Left lung (tissue), 14 donors: ENCODE measurements at places on chromosomes 6 and 20. TPM values are rescaled to one million over a fixed set of nuclear protein-coding genes. Genes with fewer than 3 reads are reported as not detected.

GRCh38 chr6:16684195-16684689 lies 77.0 kb downstream of the ATXN1 start:
- DNase-seq = peak; percentile 71

The CLVS2 gene
- 0.17 TPM for polyA plus RNA-seq

DNA sequence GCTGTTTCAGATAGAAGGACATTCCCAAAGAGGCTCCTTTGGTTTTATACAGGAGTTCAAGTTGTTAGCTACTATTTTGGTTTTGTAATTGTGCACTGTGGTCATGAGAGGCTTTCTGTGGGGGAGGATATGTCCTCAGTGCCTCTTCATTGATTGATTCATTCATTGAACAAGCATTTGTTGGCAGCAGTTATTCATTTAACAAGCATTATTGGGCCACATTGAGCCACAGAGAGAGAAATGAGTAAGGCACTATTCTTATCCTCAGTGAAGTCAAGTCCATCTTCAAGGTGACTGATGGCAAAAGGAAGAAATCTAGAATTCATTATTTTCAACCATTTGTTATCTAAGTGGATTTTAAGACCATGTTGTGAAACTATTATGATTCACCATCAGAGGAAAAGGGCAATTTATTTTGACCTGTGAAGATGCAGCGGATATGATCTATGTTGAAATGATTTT lies 697.2 kb upstream of the CITED2 start:
- DNase-seq = no peak

- DNase-seq = no peak
These were observed 792 bp upstream of the MICA start for GRCh38 chr6:31402324-31403282.

DNA sequence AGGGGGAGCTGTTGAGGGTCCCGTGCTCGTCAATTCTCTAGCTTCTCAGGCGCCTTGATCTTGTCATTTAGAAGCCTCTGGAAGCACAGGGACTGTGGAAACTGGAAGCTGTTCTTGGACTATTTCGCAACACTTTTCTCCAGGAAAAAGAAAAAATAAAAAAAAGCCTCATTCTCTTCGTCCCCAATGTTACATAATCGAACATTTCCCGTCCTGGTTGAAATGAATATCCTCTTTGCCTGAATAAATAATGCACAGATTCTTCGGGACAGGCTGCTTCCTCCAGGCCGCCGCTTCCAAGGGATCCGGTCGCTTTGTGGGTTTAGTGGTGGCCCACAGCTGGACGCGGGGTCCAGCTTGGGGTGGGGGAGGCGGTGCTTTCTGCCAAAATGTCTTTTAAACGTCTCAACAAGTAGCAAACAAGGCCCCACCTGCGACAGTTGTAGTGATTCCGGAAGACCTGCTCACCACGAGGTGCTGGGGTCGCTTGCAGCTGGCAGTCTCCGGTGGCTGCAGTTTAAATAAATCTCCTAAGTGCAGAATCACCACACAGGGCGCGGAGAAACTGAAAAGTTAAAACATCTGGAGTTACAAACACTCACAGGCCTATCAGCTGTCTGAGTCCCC lies 125.9 kb upstream of the ESR1 start:
- no peak for DNase-seq

DNA sequence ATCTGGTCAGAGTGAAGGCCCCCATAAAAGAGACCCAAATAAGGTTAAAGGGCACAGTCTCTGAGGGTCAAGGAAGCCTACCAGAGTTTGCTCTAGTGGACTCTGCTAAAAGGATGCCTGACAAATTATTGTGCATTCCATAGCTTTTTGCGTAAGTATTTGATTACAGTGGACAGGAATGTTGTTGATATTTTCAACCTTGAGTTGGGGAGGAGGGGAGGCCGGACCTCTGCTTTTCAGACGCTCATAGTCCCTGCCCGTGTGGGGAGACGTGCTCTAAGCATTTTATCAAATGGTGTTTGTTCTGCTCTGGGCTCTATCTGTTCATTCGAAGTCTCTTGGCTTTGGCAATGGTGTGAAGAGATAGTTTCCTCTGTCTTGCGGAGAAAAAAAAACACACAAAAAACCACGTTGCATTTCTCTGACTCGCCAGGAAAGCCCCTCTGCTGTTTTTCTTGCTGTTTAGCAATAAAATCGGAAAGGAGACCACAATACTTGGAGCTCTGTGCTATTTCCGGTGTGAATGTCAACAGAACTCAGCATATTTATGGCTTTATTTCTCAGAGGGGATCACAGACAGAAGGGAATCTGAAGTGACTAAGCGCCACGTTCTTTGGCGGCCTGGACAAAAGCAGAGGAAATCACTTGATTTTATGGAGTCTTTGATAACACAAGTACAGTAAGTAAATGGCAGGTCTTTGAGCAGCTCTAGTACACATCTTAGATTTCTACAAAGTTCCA lies 159.8 kb downstream of the ZFP64 start:
- peak; percentile 73 for DNase-seq

GRCh38 chr6:161639772-161640171 lies 365.9 kb upstream of the AGPAT4 start:
- DNase-seq = no peak

- DNase-seq = no peak
These were observed 55.9 kb upstream of the STX16 start for GRCh38 chr20:58595167-58595566.

GRCh38 chr6:109743739-109744138 lies 52.6 kb downstream of the FIG4 start:
- no peak for DNase-seq

- no peak for DNase-seq
These were observed 380.7 kb upstream of the CITED2 start for GRCh38 chr6:139754898-139755775.

The SDC4 gene
- polyA plus RNA-seq = 201 TPM

DNA sequence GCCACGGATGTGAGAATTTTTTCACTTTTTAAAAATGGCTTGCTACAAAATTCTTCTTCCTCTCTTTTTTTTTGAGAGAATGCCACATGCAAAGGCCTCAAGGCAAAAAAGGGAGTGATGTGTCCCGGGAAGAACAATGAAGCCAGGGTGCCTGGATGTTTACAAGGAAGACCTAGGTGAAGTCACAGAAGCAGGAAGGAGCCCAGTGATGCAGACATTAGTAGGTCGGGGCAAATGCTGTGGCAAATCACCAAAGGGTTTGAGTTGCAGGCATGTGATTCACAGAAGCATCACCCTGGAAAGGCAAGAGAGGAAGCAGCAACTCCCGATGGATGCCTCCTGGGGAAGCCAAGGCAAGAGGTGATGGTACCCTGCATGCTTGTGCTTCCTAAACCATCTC lies 46.8 kb downstream of the FARS2 start:
- no peak for DNase-seq

DNA sequence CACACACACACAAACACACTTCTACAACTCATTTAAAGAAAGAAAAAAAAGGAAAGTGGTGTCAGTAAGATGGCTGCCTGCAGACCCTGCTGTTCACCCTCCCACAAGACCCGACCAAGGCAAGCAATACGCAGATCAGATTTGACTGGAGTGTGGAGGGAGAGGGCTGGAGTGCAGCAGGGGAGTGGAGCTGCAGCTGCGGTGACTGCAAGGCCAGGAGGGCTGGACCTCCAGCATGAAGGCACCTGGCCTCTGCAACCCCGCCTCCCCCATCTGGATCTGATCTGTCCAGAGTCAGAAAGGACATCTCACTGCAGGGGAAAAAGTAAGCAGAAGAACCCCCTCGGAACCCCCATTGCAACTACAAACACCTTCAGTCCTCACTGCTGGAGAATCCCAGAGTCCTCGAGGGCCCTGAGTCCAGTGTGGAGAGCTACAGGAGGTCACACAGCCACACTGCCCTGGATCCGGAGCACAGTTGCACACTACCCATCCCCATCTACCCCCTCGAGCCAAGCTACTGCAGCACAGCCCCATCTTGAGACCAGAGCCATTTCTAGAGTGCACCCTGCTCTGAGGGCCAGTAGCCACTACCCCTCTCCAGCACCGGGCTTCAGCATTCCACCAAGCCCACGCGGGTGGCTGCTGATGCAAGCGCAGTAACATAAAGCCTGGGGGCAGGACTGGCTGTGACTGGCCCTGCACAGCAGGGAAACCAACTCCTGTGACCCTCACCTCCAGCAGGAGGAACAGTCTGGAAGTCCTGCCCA lies 41.9 kb upstream of the SRSF6 start:
- DNase-seq = no peak

GRCh38 chr6:19209202-19209601 lies 628.0 kb upstream of the ID4 start:
- DNase-seq = no peak

GRCh38 chr6:9467741-9468140 lies 947.1 kb downstream of the TFAP2A start:
- no peak for DNase-seq

GRCh38 chr6:80535914-80536565 lies 429.6 kb downstream of the BCKDHB start:
- DNase-seq = no peak

GRCh38 chr6:13242178-13242577 lies 86.2 kb downstream of the TBC1D7 start:
- DNase-seq = no peak

The RSPH9 gene
- polyA plus RNA-seq = 4.2 TPM

The SAMD5 gene
- polyA plus RNA-seq = 28.6 TPM

The ZSCAN16 gene
- polyA plus RNA-seq = 10.1 TPM

- no peak for DNase-seq
These were observed 104.6 kb upstream of the FRMD1 start for GRCh38 chr6:168183613-168183970.

DNA sequence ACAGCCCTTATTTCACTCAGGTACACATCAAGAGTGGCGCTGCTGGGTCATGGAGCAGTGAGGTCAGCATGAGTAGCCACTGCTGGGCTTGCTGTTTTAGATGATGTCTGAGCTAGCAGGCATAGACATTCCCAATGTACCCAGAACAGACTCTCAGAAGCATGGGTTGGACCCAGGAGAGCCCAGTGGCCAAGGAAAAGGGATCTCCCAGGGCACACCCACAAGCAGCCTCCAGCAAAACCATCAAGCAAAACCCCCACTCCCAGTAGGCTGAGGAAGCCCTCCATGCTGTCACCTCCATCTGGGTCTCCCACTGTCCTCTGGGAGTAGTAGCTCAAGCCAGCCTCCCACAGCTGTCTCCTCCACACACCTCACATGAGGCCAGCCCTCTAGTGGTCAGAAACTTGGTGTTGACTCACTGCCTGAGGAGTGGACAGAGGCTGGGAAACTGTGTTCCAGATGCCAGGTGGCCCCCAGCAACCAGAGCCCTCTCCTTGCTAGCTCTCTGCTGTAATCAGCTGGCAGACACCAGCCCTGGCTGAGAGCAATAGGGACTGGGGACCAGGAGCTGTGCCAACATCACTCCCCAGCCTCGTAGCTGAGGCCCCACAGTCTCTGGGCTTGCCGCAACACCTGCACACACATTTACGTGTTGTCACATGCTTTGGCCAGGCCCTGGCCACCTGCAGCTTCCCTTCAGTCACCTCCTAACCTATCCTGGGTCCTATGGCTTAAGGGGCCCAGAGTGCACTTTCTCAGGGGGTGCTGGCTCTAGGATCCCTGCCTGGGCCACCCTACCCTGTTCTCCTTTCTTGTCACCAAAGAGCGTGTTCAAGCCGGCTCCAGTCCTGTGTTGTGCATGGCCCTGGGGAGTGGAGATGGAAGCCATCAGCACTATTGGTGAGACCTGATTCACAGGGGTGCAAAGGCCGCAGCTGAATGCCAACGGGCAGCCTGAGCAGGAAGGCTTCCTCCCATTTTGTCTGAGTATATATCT lies 1.9 kb upstream of the AP5S1 start:
- DNase-seq = peak; percentile 80

The SLC22A16 gene
- 0.11 TPM for polyA plus RNA-seq

GRCh38 chr6:28208111-28208659 lies 16.9 kb upstream of the ZSCAN9 start:
- no peak for DNase-seq

The LTB gene
- polyA plus RNA-seq = 2.6 TPM
